T-helper 2 cell treated with Interferon-gamma antibody and Interleukin-4, amounts not matched to agents 100 ng/mL and 5 ng/mL, for 36 hours (primary cell): ENCODE measurements at places on chromosomes 4 and X. TPM values are rescaled to one million over a fixed set of nuclear protein-coding genes. Genes with fewer than 3 reads are reported as not detected.

The SLC10A6 gene
- not detected in 2 replicates for total RNA-seq

The OFD1 gene
- 25.1 and 26.6 TPM in 2 replicates for total RNA-seq

The LRRC66 gene
- total RNA-seq = 0.11 and 0.20 TPM in 2 replicates

The EDNRA gene
- total RNA-seq = not detected in 2 replicates

The DCAF12L1 gene
- total RNA-seq = not detected in 2 replicates

The FGB gene
- not detected in 2 replicates for total RNA-seq

The DRP2 gene
- 0.82 TPM in 2 replicates for total RNA-seq

The SPP1 gene
- total RNA-seq = 4.3 and 5.4 TPM in 2 replicates

The MMGT1 gene
- 19.6 and 20.3 TPM in 2 replicates for total RNA-seq
